Type B pancreatic cell (in vitro differentiated cells): ENCODE measurements at places on chromosomes 6 and 20.

DNA sequence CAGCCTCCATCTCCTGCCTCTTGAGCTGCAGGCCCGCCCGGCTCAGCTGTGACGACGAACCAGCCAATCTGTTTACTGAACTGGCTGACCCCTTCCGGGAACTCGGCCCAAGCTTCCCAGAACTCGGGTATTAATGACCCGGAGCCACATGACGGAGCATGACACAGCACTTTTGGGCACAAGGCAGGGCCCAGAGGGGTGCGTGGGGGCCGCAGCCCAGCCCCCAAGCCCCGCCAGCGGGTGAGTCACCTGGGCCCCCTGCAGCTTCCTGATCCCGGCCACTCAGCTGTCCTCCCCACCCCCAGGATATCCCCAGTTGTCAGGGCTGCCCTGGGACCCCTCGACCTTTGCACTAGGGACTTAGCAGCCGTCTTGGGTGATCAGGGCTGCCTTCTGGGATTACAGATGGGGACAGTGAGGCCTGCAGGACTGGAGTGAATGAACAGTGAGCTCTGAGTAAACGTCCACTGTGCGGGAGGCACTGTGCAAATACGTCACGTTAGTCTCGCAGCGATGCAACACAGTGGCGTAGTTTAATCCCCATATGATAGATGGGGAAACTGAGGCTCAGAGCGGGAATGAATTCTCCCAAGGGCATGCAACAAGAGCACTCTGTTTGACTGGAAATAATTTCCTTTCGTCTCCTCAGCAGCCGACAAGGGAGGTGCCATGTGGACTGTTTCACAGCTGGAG is 102.1 kb downstream of the CEBPB start:
- DNase-seq: no peak

DNA sequence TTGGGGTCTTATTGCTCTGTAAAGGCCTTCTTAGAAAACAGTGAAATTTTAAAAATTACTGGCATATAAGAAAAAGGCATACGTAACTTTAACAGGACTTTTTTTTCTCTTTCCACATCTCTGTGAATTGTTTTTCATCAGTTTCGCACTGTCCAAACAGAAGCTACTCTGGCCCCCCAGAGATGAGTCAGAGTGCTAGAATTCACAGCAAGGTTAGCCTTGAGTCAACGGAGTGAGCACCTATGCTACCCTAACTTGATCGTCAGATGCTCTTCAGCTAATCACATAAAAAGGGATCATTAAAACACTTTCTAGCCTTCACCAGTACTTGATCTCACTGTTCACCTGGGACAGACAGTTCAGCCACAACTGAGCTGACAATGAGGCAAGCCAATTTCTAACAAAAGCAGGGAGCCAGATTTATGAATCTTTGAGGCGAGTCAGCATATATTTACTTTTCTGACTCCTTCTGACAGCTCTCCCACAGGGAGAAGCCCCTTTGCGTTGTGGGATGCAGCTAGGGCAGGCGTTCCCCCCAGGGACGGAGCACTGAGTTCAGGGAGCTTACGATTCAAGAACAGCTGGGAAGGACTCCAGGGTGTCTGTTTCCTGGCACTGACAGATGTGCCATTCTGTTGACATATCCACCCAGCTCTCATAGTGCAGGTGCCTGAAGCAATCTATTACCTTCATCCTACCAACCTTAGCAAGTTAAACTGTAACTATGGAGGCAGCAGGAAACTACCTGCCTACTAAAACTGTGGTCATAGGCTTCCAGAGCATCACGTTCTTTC is 46.4 kb upstream of the SPDEF start:
- DNase-seq: no peak

DNA sequence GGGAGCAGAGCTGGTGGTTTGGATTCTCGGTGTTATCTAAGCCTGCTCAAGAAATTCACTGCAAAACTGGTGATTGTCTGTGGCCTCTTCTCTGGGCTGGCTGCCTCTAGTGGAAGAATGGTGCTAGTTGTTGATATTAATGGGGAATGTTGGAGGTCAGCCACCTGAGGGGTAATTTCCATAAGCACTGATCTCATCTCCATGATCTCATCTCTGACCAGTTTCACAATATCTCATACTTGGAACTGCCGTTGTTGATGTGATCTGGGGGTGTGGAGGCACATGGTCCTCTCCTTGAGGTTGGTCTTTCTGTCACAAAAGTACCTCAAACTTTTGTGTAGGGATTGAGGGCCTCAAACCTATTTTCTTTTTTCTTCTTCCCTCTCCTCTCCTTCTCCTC is 102.6 kb downstream of the CD109 start:
- no peak for DNase-seq

DNA sequence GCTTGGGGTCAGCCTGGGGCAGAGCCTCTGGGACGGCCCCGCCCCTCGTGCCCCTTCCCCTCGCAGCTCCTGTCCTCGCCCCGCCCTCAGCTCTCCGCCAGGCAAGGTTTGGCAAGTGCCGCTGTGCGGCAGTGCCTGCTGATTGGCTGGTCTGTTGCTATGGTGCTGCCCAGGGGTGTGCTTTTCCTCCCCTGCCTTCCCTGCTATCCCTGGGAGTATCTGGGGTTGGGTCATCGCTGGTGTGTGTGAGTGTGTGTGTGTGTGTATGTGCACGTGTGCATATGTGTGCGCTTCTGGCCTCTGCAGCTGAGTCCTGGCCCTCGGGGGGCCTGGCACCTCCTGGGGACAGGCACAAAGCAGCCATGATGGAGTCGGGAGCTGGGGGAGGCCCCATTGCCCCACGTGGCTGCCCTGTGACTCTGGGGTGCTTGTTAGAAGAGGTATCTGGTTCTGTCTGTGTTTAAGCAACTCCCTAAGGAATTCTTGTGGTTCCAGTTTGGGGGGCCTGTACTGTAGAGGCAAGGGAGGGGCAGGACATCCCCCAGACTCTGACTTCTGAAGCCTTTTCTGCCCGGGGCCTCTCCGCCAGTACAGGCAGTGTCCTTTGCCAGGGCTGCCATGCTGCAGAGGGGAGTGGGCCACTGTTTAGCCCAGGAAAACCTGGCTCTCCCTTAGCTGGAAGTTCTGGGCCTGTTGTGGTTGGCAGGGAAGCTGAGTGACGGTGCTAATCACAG is 6.9 kb downstream of the RTEL1 start:
- no peak for DNase-seq

DNA sequence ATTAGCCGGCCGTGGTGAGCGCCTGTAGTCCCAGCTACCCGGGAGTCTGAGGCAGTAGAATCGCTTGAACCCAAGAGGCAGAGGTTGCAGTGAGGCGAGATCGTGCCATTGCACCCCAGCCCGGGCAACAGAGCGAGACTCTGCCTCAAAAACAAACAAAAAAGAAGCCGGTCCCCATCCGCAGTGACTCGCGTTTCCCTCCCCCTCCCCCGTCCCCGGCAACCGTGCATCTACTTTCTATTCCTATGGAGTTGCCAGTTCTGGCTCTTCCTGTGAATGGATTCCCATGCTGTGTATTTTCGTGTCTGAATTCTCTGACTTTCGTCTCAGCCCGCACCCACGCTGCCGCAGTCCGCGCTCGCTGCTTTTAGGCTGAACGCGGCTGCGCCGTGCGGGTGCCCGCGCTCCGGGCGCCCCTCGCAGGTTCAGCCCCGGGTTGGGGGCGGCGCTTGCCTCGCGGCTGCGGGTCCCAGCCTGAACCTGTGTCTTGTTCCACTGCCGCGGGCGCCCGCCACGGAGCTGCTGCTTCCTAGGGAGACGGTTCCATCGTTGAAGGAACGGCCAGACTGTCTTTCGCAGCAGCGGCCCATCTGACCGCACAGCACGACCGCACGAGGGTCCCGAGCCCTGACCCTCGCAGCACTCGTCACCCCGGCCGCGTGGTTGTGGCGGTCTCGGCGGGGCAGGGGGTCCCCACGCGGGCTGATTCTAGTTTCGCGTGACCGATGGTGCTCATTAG is 1.1 kb upstream of the MRGBP start:
- DNase-seq: no peak

- no peak for DNase-seq
Measured at GRCh38 chr6:149733089-149733720, 13.1 kb downstream of the NUP43 start.

- DNase-seq: no peak
Measured at GRCh38 chr20:41154436-41155176, 17.3 kb downstream of the PLCG1 start.

DNA sequence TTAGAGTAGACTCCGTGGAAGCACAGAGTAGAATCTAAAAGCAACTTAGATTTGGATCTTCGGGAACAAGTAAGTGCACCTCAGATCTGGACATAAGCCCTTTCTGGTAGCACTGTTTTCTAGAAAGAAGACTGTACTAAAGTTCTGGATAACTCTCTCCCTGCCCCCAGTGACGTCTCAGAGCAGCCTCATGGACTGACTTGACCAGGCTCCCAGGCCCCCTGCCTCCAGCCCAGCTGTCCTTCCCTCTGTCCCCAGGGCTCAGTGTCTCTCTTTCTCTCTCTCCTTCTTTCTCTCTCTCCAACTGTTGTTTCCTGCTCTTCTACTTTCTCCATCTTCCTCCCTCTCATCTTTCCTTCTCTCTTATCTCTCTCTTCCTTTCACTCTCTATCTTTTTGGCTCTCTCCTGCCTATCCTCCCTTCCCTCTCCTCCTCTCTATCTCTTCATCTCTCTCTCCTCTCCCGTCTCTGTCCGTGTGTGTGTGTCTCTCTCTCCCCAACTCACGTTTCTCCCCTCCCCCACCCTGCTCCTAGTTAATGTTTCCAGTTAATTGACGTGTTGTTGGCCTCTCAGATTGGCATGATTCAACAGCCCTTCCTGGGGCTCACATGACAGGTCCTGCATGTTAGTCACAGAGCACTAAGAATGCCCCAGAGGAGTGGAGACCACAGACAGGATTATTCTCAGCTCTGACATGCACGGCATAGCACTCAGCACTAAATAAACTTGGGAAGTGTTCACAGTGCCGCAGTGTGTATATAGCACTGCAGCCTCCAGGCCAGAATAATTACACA is 180.4 kb upstream of the FOXQ1 start:
- no peak for DNase-seq

- no peak for DNase-seq
Measured at GRCh38 chr20:4154958-4155411, 139.6 kb upstream of the RNF24 start.

DNA sequence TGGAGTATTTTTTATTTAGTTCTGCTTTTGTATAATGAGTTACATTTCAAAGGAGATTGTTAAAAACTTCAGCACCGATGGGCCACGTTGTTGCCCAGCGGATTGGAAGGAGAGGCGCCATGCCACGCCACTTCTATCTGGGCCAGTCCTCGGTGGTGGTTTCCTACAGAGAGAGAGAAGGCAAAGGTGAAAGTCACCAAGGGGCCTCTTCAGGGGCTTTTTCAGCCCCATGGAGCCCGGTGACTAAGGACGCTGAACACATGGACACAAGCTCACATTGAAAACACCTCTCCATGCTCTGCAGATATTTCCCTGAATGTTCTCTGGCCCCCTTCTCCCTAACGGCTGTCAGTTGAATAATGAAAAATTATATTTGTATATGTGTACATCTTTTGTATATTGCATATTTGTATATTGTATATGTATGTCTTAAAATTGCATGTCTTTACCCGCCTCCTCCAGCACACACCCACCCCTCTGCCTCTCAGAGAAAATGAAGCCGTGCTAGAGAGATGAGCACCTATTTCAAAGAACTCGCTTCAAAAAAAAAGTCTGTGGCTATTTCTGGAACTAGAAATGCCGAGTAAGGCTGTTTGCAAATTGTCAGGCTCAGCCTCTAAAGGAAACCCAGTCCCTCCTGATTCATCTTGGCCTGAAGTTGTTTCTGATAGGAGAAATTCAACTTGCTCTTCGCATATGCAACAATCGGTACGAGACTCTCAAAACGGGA is 91.9 kb upstream of the CDH4 start:
- DNase-seq: no peak

GRCh38 chr6:93721386-93722048 is 302.2 kb upstream of the EPHA7 start:
- DNase-seq: no peak

DNA sequence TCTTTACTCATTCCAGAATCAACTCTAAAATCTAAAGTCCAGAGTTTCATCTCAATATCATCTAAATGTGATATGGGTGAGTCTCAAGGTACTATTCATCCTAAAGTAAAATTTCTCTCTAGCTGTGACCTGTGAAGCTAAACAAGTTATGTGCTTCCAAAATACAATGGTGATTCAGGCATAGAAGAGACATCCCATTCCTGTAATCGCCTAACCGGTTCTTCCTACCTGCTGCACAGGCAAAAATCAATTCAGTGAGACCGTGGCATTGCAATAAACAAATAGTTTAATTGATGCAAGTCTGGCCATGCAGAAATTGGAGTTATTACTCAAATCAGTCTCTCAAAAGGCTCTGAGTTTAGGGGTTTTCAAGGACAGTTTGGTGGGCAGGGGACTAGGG is 232.8 kb downstream of the UBE3D start:
- DNase-seq: no peak
